Spleen (tissue), 13 donors: ENCODE measurements at places on chromosomes 11 and 22. TPM values are rescaled to one million over a fixed set of nuclear protein-coding genes. Genes with fewer than 3 reads are reported as not detected.
A peak's percentile ranks its signal among the peaks of the same experiment; 100 is the strongest.

FAT3 gene
- 0.03 TPM for polyA plus RNA-seq

OR51B4 gene
- not detected for polyA plus RNA-seq

KCNQ1OT1 gene
- 0.02 TPM for polyA plus RNA-seq

SLC35E4 gene
- polyA plus RNA-seq, result 0.37 TPM

FGF19 gene
- polyA plus RNA-seq, result not detected

OR52E2 gene
- not detected for polyA plus RNA-seq

- H3K4me1 ChIP-seq, result peaks cover 49% of the 10 kb centered on the region
- H3K36me3 ChIP-seq, result no peaks in the 10 kb centered on the region
- no peaks in the 10 kb centered on the region for H3K27me3 ChIP-seq
- peak overlapping the region; percentile 95 for H3K27ac ChIP-seq
- no peak overlapping the region for H3K4me3 ChIP-seq
- DNase-seq, result no peak
Measured at GRCh38 chr11:68122936-68123539, 1.9 kb upstream of the CHKA start.
